Dermis microvascular lymphatic vessel endothelial cell (primary cell): ENCODE measurements at places on chromosomes 1 and 21. TPM values are rescaled to one million over a fixed set of nuclear protein-coding genes. Genes with fewer than 3 reads are reported as not detected.

GRCh38 chr1:161185282-161185682, 8.0 kb upstream of the B4GALT3 start:
- DNase-seq: peak; percentile 96

GRCh38 chr1:4702932-4703331, 48.5 kb downstream of the AJAP1 start:
- DNase-seq: no peak

GRCh38 chr1:245266105-245266504, 111.3 kb downstream of the KIF26B start:
- DNase-seq: no peak

DNA sequence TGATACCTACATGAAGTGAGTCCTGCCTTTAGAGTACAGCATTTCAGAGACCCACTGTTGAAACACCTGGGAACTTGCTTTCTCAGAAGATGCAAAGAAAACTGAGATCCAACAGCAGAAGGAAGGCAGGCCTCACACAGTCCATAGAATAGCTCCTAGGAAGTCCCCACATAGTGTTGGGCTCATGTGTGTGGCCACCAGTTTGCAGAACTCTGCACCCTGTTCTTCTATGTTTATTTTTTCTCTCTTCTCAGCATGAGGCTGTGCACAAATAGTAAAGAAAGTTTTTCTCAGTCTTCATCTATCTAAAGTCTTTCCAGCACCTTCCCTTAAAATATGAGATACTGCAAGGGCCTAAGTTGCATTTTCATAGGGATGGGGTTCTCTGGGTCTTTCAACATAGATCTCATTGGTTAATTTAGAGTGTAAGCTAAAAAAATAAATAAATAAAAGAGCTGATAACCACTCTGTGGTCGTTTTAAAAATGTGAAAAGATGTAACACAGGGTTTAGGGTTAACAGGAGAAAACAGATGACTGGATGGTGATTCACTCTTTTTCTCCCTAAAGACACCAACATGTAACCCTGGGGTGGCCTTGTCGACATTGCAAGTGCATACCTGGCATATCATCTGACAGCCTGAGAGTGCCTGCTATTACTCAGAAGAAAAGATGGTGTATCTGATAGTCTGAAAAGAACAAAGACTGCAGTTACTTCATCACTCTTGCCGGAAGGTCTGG, 94.6 kb downstream of the ZC3H11B start:
- DNase-seq: no peak

DNA sequence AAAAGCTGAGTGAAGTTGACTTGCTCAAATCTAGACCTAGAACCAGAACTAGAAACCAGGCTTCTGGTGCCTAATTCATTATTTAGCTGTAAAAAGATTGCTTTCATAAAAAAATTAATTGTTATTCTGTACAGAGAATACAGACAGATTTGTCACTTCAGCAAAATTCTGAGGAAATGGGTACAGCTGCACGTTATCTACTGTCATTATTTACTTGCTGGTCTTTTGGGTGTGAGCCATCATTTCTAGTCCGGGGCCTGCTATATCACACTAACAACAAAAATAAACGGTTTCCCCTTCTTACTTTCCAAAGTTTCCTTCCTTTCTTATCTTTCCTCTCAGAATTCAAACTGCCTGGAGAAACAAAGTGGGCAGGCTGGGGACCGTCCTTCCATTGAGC, 68.3 kb downstream of the PTGER3 start:
- DNase-seq: no peak

GRCh38 chr1:228935198-228935663, 200.0 kb downstream of the RHOU start:
- DNase-seq: no peak

GRCh38 chr1:178962853-178963711, 62.6 kb upstream of the FAM20B start:
- no peak for DNase-seq

DNA sequence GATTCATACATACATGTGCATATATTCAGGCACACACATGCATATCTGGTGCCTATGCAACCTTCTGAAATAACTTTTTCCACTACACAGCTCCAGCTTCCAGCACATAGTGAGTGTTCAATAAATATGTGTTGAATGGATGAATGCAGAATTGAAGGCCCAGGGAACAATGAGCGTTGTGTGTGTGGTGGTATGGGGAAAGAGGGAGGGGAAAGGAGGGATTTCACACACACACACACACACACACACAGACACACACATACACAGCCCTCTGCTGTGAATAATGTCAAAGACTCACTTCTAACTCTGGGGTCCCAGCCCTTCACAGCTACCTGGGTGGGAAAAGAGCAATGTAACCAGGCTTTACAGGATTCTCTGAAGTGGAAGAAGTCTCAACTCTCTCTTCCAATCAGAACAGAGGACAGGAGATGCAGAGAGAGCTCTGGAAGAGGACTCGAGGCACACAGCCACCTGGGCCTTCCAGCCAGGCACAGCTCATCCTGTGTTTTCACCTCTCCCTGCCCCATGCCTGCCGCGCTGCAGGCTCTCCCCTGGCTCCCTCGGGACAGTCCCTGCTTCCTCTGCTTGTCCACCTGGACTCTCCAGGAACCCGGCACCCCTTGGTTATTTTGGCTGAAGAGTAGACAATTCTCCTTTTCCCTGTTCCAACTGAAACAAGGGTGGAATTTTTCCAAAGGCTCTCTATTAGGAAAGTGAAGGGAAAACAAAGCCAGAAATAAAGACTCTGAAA, 5.4 kb upstream of the IGSF8 start:
- no peak for DNase-seq

GRCh38 chr1:5311147-5311546, 656.7 kb downstream of the AJAP1 start:
- no peak for DNase-seq

- DNase-seq: no peak
These were observed 554 bp downstream of the ZNF281 start for GRCh38 chr1:200409203-200409760.

DNA sequence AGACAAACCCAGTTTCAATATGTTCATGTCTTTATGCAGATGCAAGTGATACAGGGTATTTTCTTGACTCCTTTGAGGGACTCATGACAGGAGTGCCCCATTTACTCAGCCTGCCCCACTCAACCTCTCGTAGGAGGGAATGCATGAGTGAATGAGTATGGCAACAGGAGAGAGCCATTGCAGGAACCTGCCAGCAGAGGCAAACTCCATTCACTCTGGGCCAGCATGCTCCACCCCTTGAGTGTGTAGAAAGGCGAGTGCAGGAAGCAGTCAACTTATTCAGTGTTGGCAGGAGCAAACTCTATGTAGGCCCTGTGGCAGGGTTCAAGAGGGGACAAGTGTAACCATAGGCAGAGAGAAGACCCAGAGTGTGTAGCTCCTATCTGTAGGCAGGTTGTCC, 1526.3 kb downstream of the PLA2G4A start:
- DNase-seq: no peak

DNA sequence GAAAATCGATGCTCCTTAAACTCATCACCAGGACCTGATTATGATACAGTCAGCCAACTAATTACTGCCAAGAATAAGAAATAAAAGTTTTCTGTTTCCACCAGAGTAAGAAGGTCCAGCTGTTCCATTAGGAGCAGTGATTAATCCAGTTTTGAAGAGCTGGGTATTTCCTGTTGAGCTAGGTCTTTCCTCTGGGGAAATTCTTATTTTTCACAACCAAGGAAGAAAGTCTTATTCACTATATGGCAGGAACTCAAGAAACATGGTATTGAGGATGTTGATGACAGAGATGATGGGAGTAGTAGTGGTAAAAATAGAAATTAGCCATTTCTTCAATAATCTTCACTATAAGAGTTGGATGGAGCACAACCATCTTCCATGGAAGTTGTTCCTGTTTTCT, 374.6 kb upstream of the RUNX1 start:
- DNase-seq: no peak

DNA sequence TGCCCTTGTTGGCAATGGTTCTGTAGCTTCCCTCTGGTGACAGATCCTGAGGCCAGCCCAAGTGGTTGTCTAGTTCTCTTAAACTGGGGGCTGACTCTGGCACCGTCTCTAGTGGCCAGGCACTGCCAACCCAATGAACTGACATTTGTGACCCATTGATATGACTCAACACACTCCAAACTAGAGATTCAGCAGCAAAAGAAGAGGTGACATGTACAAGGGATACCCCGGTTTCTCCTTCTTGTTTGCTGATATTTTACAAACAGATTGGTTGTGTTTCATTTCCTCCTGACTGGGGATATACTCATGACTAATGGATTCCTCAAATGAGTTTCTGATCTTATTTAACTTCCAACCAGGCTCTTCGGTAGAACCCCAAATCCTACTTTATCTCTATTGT, 65.9 kb upstream of the DNAJC6 start:
- DNase-seq: no peak

DNA sequence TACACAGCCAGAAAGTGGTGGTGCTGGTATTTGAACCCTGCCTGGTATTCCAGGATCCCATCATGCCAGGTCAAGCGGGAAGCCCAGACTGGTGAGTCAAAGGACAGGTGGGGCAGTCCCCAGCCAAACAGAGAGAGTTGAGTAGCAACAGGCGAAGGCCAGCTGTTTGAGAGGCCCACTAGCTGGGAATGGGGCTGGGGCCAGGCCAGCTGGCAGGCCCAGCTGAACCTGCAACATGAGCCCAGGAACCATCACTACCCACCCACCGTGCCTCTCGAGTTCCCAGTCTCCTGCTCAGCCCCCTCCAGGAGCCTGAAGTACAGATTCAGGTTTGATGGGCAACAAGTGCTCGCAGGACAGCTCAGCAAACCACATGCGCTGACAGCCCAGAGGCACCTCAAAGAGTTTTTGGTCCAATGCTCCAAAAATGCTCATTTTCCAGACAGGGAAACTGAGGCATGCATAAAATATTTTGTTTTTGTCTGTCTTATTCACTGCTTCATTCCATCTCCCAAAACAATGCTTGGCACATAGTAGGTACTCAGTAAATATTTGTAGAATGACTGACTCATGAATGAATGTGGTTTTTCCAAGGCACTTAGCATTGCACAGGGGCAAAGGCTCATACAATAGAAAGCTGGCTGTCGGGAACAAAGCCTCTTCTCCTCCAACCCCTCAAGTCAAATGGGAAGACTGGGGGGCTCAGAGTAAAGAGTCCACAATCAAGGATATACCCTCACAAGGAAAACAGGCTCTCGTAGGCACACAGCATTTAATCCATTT, 42.5 kb upstream of the CLIC4 start:
- no peak for DNase-seq

DNA sequence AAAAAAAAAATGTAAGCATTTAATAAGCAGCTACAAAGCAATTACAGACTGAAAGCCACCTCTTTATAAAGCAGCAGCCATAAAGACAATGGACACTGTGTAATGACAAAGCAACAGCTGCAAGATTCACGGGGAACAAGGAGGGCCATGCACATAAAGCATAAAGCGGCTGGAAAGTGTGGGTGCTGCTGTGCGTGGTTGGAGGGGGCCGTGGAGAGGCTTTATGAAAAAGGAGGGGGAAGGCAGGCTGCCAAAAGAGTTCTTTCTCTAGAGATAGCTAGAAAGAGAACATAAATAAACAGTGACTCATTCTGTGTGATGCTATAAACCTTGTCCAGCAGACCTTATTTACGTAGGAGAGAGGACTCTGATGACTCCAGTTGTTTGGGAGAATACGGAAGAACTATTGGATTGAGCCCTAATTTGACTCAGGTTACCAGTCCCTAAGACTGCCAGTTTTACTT, 49.3 kb downstream of the ADAMTS1 start:
- DNase-seq: no peak

DNA sequence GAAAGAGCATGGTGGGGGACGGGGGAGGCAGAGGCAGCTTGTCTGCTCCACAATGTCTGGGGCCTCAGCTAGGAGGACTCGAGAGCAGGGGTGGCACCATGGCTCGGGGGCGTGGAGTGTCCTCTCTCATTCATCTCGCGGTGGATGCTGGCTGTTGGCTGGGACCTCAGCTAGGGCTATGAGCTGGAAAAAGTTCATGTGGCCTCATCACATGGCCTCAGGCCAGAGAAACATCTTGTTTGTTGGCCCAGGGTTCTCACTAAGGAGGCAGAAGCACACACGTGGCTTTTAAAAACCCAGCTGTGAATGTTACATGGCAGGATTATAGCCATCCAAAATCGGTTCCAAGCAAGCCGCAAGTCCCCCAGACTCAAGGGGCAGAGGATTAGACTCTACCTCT, 6.2 kb upstream of the CENPS start:
- no peak for DNase-seq

DNA sequence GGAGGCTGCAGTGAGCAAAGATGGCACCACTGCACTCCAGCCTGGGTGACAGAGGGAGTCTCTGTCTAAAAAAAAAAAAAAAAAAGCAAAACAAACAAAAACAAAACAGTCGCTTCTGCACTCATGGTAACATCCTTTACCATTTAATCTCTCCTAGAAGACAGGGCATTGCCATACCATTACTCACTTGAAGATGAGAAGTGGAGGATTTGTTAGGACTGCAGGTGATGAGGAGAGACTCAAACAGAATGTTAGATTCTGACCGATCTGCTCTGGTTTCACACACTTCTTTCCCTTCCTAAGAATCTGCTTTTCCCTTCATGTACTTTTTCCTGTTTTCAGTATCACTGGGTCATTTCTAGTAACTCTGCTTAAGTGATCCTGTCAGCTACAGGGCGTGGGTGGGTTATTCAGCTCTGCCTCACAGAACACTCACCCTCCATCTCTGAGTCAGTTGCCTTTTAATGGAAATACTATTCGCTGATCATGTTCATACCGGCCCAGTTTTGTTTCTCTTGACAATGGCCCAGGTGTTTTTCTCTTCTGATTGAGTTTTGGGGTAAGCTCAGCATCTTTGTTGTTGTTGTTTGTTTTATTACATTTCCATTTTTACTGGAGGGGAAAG, 148.0 kb upstream of the ERG start:
- DNase-seq: no peak

- no peak for DNase-seq
These were observed 131.9 kb downstream of the AK5 start for GRCh38 chr1:77413541-77414335.

DNA sequence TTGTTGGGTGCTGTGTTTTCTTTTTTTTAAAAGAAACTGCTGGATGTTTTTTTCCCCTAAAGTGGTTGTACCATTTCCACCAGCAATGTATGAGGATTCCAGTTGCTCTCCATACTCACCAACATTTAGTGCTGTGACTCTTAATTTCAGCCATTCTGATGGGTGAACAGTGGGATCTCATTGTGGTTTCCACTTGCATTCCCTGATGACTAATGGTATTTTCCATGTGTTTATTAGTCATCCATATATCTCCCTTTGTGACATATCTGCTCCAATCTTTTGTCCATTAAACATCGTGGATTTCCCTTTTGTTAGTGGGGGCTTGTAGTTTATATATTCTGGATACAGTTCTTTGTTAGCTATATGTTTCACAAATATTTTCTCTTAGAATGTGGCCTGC, 206.0 kb downstream of the CAMTA1 start:
- no peak for DNase-seq

The NBPF4 gene
- total RNA-seq: not detected in 2 replicates

The LDLRAD1 gene
- total RNA-seq: not detected in 2 replicates

The CFHR5 gene
- not detected in 2 replicates for total RNA-seq

The SPRR2F gene
- total RNA-seq: not detected in 2 replicates

The FCRL4 gene
- total RNA-seq: not detected in 2 replicates

The SAMD11 gene
- total RNA-seq: under 0.01 and 0.13 TPM in 2 replicates

The FGR gene
- 0.13 and 0.25 TPM in 2 replicates for total RNA-seq

The KRTAP11-1 gene
- total RNA-seq: not detected in 2 replicates
